ENCODE measurements at places on chromosomes 7 and 10. TPM values are rescaled to one million over a fixed set of nuclear protein-coding genes. Genes with fewer than 3 reads are reported as not detected.

DNA sequence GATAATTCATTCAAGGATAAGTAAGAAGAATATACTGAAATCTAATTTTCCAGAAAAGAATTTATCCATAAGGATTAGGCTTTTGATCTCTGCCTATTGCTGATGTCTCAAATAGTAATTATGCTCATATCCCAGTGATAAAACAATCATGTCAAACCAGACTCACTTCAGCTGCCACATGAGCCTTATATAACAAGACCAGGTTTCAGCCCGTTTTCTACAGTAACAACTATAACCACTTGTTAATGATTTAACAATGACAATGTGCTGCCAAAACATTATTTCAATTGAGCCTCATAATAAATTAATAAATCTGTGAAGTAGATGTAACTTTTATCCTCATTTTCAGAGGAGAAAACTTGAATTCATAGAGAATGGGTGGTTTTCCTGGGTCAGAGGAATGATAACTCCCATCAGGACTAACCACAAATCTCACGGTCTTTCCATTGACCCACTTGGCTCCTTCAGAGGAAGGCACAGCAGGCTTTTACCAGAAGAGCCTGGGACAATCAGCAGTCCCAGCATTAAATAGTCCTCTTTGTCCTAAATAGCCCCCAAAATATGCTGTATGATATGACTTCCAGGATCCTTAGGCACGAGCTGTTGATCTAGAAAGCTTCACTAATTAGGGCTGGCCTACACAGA is 42.5 kb upstream of the SLIT1 start:
- no peak for DNase-seq

GRCh38 chr10:97138174-97138573 is 47.6 kb downstream of the SLIT1 start:
- no peak for DNase-seq

DNA sequence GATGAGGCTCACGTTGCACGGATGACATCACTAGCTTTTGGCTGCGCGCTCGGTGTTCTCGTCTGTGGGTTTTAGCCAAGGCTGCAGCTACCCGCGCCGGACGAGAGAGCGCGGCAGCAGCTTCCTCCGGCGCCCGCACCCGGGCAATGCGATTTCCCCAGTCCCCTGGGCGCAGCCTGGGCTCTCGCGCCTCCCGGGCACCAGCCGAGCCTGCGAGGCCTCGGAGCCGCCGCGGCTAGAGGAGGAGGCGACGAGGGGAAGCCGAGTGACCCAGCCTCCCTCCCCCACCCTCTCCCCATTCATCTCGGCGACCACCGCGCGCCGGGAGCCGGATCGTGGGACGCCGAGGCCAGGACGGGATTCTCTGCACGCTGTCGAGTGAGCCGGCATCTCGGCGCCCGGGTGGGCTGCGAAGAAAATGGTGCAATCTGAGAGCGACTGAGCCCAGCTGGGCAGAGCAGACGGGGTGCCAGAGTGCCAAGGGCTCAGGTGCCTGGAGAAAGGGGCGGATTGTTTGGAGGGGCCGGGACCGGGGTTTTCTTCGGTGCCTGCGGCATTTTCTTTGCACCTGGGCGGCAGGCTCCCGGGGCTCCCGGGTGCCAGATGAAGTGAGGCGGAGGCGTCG is 1.2 kb upstream of the TMEM178B start:
- DNase-seq: no peak

GRCh38 chr10:62050893-62051433 is 149.5 kb downstream of the ARID5B start:
- DNase-seq: peak; percentile 95

DNA sequence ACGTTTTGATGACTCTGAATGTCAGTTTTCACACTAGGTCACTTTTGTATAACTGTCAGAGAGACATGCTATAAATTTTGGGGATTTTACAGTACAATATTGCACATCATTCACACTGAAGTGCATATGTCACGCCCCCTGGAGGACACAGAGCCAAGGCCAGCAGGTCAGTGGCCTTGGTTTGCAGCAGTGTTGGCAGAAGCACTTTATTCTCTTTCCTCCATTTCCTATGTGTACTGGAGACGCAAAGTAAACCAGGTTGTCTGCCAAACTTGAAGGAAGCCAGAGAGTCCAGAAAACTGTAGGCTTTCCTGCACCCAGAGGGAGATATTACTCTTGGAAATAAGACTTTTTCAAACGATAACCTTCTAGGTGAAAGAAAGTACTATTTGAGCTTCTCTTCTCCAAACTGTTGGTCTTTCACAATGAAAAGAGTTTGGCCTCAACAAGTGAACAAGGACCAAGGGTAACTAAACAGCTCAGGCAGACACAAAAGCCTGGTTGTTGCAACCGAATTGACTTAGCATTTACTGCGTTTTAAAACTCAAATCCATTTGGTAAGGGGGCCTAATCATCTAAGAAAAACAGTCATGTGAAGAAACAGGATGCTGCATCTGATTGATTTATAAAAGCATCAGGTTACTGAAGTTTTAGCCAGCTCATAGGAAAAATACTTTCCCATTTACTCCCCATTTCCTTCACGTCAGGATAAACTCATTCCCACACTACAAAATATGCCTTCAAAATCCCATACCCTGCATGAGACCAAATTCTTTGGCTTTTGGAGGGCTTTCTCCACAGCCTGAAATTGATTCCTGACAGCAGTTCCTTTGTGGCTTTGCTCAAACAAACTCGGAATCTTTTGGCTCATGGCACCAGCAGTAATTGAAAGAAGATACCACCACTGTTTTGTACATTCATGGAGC is 83.0 kb upstream of the SEC61G start:
- no peak for DNase-seq

DNA sequence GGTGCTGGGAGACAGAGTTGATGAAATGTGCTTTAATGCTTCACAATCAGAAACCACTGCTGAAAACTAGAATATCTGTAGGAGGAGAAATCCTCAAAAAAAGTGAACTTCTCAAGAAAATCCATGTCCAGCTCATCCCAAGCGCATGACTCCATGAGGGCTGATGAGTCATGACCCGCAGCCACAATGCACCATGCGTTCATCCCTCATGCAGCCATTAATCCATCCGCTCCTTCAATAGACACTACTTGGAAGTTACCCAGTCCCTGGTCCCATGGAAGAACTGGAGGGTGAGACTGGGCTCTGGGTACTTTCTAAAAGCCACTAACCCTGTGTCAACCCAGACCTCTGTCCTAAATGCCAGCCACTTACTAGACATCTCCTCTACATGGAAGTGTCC is 24.4 kb downstream of the TMEM273 start:
- no peak for DNase-seq

GRCh38 chr10:124864421-124865193 is 63.0 kb downstream of the ABRAXAS2 start:
- no peak for DNase-seq

- DNase-seq: no peak
Observed at GRCh38 chr10:127756264-127756663, 19.3 kb downstream of the FOXI2 start.

- DNase-seq: no peak
Observed at GRCh38 chr7:70263471-70264255, 665.4 kb downstream of the AUTS2 start.

- DNase-seq: no peak
Observed at GRCh38 chr7:401495-401894, 111.5 kb downstream of the FOXL3 start.

GRCh38 chr7:142629588-142630260 is 119.5 kb upstream of the PRSS1 start:
- no peak for DNase-seq

- no peak for DNase-seq
Observed at GRCh38 chr7:155531681-155532080, 14.7 kb downstream of the CNPY1 start.

GRCh38 chr7:43377196-43377960 is 205.5 kb upstream of the STK17A start:
- DNase-seq: no peak

- no peak for DNase-seq
Observed at GRCh38 chr7:105097619-105098018, 83.6 kb downstream of the KMT2E start.

DNA sequence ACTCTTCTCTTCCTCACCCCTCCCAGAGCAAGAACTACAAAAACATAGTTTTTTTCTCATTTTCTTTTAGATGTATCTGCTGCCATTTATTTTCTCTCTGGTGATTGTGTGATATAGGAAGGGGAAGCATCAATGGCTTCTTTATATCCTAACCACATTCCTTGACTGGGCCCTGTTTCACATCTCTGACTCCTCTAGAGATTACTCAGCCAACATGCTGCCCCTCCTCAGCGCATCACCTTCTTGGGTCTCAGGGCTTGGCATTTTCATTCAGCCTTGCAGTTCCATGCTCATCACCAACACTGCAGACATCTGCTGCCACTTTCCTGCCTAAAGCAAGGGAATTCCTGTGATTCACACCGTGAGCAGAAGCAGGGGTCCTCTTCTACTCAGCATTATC is 705.5 kb downstream of the AUTS2 start:
- no peak for DNase-seq

GRCh38 chr7:13099154-13099795 is 411.8 kb downstream of the ARL4A start:
- peak; percentile 11 for DNase-seq

GRCh38 chr10:17430647-17431355 is 23.6 kb downstream of the ST8SIA6 start:
- peak; percentile 73 for DNase-seq

GRCh38 chr7:22400936-22401553 is 44.1 kb upstream of the RAPGEF5 start:
- no peak for DNase-seq

GRCh38 chr10:72099600-72099921 is 11.2 kb upstream of the SPOCK2 start:
- no peak for DNase-seq

- no peak for DNase-seq
Observed at GRCh38 chr7:151524331-151524730, 4.6 kb upstream of the RHEB start.

DNA sequence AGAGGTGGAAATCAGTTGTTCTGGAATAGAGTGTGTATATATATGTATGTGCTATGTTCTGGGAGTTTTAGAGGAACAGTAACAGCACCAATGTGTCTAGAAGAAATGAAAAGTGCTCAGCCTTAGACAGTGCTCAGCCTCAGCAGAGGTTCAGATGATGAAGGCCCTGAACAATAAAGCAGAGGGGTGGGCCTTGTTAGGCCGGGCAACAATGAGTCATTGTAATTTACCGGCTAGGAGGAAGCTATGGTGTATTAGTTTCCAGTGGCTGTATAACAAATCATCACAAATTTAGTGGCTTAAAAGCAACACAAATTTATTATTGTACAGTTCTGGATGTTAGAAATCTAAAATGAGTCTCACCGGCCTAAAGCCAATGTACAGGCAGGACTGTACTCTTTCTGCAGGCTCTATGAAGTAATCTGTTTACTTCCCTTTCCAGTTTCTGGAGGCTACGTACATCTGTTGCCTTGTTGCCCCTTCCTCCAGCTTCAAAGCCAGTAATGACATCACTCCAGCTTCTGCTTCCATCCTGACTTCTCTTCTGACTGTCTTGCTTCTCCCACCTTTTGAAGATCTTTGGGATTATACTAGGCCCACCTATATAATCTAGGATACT is 84.6 kb downstream of the CH25H start:
- DNase-seq: no peak

DNA sequence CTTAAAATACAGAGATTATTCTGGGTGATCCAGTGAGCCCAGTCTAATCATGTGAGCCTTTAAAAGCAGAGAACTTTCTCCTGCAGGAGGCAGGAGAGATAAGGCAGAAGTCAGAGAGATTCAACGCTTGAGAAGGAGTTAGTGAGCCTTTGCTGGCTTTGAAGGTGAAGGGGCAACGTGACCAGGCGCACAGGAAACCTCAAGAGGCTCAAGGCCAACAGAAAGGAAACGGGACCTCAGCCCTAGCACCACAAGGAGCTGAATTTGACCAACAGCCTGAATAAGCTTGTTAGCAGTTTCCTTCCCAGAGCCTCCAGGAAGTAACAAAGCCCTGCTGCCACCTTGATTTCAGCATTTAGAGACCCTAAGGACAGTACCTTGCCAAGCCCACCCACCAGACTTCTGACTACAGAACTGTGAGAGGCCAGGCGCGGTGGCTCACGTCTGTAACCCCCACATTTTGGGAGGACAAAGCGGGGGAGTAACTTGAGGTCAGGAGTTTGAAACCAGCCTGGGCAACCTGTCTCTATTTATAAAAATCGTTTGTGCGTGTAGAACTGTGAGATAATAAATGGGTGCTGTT is 87.3 kb upstream of the KAT6B start:
- no peak for DNase-seq

- DNase-seq: no peak
Observed at GRCh38 chr7:157122800-157123495, 15.8 kb upstream of the UBE3C start.

OR6B1 gene
- not detected for polyA plus RNA-seq

PHYHIPL gene
- not detected for polyA plus RNA-seq

CPXM2 gene
- not detected for polyA plus RNA-seq

NUDT13 gene
- polyA plus RNA-seq: 0.49 TPM

AKR1E2 gene
- polyA plus RNA-seq: 0.46 TPM

HTR5A gene
- polyA plus RNA-seq: not detected

All from CD4-positive, CD25-positive, alpha-beta regulatory T cell (primary cell).